ENCODE measurements at places on chromosomes 3 and 15.

- no peak for DNase-seq
Observed at GRCh38 chr3:133570937-133571320, 2.6 kb upstream of the CDV3 start.

DNA sequence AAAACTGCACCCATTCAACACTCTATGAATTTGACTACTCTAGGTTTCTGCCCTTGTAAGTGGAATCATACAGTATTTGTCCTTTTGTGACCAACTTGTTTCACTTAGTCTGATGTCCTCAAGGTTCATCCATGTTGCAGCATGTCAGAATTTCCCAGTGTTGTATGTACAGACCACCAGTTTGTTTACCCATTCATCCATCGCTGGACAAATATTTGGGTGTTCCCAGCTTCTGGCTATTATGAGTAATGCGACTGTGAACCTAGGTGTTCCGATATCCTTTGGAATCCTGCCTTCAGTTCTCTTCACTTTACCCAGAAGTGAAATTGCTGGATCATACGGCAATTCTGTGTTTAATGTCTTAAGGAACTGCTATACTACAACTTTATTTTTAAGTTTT is 12.6 kb downstream of the RPL32 start:
- no peak for DNase-seq

DNA sequence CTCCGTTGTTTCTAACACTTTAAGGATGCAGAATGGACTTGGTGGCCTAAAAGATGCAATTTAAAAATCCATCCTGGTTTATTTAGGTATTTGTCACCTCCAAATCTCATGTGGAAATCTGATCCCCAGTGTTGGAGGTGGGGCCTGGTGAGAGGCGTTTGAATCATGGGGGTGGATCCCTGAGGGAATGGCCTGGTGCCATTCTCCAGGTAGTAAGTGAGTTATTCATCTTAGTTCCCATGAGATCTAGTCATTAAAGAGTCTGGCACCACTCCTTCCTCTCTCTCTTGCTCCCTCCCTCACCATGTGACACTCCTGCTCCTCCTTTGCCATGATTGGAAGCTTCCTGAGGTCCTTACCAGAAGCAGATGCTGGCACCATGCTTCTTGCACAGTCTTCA is 339.1 kb downstream of the NTRK3 start:
- no peak for DNase-seq

DNA sequence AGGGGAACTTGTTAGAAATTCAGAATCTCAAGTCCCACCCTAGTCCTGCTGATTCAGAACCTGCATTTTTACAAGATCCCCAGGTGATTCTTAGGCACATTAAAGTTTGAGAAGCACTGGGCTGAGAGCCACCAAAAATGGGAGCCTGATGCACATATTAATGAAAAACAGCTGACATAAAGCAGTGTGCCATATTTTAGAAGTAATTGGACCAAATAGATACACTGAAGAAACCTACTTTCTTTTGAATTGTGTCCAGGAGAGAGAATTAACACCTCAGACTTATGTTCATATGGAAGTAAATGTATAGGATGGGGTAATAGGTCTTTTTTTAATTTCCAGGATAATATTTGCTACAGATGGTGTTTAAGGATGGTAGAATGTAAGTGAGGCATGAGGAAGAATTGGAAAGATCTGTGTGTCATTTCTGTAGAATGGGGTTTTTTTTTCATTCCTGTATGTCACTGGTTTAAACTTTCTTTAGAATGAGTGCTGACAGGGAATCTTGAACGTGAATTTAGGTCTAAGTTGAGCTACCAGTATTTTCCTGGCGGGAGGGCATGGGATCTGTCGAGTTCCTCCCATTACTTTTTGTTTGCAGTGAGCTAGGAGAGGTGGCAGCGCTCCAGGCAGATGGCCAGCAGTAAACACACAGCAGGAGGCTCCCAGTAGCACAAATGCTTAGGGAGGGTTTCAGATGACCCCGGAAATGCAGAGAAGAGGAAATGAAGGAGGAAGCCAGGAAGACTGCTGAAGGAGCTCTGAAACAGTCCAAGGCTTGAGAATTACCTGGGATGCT is 185.6 kb downstream of the PLCL2 start:
- no peak for DNase-seq

- DNase-seq = no peak
Observed at GRCh38 chr3:24088782-24089181, 143.7 kb downstream of the NR1D2 start.

DNA sequence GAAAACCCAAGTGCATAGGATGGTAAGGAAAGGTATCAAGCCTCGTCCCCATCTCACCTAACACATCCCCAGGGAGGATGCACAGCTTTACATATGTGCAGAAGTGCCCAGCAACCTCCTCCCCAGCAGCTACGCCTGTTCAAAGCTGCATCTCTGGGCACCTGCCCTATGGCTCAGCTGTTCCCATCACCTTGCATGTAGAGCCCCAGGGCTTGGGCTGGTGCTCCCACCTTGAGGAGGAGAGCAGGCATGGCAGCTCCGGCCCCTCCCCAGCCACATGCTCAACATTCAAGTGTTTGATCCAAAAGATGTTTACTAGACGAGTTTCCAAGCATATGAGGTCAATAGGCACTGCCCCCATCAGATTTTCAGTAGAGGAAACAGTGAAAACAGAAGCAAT is 173.5 kb downstream of the ATP10A start:
- DNase-seq = no peak

DNA sequence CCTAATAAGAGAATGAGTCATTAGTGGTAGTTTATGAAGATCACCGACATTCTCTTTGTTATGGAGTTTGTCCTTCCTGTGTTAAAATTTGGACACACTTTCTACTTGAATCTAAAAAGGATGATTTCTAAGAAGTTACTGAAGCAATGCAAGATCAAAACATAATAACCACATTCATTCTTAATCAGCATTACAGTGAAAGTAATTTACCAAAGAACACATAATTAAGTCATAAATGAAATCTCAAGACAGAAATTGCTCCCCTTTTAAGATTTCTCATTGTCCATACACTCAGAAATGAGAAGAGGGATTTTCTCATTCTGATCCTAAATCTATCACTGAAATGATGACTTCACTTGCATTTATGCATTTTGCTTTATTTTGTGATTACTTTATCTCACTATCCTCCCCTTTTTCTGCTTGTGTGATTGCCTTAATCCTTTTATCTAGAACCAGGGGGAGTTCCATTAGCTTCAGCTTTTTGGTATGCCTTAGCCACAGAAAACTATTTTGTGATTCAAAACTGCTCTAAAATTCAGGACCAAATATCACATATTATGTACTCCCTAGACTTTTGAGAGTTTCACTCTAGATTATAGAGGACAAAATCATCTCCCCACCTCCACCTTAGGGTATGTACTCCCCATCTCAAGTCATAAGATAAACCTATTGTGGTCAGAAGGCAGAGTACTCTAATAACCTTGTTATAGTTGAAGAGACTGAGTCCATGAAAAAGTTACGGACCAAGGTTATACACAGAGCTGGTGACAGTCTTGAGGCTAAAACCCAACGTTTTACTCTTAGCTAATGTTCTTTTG is 817.6 kb upstream of the CFAP20DC start:
- DNase-seq = no peak

- no peak for DNase-seq
Observed at GRCh38 chr3:192419312-192419711, 308.0 kb downstream of the FGF12 start.

GRCh38 chr3:30764281-30764680 is 130.2 kb downstream of the GADL1 start:
- DNase-seq = no peak

DNA sequence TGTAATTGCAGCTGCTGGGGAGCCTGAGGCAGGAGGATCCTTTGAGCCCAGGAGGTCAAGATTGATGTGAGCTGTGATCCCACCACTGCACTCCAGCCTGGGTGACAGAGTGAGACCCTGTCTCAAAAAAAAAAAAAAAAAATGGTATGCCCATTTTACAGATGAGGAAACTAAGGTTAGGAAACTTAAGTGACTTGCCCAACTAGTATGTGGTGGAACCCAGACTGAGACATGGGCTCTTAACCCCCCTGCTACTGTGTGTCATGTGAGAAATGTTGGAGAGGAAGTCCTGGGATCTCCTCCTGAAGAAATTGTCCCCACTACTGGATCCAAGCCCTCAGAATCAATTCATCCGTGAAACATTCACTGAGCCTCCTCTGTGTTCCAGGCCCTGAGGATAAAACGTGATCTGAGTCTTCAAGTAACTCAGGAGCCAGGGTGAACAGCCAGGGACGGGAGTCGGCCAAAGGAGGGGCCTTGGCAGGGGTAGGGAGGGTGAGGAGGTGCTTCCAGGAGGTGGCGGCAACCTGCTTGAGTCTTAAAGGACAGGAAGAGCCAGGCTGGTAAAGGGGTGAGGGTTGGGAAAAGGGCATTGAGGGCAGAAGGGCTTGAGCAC is 19.6 kb upstream of the RNU6-1 start:
- no peak for DNase-seq

DNA sequence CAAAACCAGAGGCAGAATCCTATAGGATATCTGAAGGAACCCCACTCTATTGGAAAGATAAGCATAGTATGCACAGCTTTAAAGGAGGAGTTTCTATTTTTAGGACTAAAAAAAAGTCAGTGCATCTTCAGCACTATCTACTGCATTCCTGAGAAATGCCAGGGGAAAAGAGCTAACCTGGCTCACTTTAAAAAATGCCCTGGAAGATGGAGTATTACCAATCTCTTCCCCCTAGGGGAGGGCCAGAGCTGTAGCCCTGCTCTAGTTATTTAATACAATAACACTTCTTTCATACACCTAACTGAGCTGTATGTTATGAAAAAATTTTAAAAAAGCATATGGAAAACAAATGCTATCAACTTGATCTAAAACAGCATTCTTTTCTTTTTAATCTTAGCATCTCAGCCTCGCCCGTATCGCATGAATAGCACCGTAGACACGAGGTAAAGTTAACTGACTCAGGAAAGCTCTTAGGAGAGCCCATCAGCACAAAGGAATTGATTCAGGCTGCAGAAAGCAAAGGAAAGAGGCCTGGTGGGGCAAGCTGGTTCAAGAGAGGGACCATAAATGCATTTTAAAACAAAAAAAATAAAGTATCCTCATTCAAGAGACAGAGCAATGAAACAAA is 50.2 kb downstream of the TGM4 start:
- DNase-seq = no peak

DNA sequence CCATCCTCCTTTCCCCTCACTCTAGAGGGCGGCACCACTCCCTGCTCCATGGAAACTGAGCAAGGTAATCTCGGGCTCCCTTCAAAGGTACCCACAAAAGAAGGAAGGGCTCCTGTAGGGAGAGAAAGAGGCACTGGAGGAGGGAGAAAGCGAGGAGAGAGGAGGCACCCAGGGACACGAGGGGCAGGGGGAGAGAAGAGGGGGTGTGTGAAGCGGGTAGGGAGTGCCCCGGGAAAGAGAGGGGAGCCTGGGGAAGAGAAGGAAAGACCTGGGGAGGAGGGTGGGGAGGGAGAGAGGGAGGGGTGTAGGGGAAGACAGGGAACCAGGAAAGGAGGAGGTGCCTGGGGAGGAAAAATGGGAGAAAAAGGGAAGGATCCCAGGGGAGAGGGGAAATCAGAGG is 523 bp downstream of the VILL start:
- no peak for DNase-seq

- DNase-seq = no peak
Observed at GRCh38 chr3:134338201-134338512, 36.1 kb downstream of the AMOTL2 start.

GRCh38 chr3:156461889-156462288 is 93.0 kb downstream of the SSR3 start:
- no peak for DNase-seq

DNA sequence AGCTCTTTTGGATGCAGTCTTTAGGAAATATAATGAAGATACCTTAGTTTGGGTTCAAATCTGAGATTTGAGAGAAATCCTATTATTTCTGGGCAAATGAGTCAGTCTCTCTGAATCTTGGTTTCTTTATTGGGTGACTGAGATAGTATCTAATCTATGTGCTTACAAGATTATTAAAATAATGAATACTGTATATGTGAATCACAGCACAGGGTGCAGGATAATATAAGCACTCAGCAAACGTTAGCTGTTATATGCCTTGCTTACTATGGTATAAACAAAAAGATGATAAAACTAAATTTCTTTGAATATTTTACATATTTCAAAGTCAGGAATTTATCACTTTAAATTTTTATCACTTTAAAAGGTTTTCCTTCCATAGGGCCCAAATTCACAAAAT is 29.6 kb downstream of the FGF7 start:
- DNase-seq = no peak

- no peak for DNase-seq
Observed at GRCh38 chr3:2061360-2061759, 37.3 kb upstream of the CNTN4 start.

DNA sequence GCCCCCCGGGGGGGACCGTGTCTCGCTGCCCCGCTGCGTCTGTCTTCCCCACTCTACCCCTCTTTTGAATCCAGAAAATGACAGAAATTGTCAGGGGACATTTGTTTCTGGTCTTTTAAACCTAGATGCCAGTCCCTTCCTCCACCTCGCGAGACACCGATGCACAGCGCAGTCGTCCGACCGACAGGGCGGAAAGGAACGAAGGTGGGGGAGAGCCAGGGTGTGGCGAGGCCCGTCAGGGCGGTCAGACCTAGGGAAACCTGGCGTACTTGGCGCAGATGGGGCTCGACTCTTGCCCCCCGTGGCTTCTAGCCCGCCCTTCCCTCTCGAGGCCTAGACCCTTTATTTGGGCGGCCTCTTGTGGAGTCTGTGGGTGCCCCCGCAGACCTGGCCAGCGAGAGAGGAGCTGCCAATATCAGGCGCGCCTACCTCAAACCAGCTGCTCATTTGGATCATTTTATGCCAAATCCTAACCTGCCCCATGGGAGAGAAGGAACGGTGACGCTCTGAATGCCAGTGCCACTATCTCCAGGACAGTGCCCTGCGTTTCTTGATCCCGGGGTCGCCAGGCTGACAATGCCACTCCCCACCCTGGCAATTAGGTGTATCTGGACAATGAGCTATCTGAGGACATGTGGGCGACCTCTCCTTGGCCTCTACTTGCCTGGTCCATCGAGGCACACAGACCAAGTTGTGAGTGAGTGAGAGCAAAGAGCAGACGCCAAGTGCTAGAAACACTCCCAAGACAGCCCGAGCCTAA is 500 bp upstream of the RAB6B start:
- DNase-seq = no peak

- DNase-seq = no peak
Observed at GRCh38 chr15:25838871-25839195, 24.3 kb downstream of the ATP10A start.

DNA sequence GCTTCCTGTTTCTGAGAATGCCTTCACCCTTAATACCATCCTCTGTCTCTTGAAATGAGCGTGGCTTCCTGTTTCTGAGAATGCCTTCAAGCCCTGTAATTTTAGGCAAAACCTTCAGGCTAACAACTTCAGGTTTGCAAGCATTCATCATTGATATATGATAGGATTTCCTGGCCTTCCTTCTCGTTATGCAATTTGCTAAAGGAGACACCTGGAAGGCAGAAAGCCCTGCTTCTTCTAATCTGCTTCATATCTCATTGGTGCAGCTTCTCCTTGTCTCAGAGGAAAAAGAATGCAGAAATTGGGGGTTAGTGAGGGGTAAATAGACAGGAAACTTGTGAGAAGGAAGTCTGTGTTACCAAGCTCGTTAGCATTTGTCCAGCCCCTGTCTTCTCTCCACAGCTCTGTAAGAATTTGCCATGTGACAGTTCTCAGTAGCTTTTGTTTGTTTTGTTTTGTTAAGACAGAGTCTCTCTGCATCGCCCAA is 7.3 kb downstream of the ARL6IP5 start:
- no peak for DNase-seq
